HFFc6 (cell line): ENCODE measurements at places on chromosomes 12 and 14. TPM values are rescaled to one million over a fixed set of nuclear protein-coding genes. Genes with fewer than 3 reads are reported as not detected.

- no peaks in the 10 kb centered on the region for H3K36me3 ChIP-seq
- peaks cover 5% of the 10 kb centered on the region for H3K27me3 ChIP-seq
- H3K27ac ChIP-seq = no peak overlapping the region
- no peaks in the 10 kb centered on the region for H3K4me1 ChIP-seq
- H3K4me3 ChIP-seq = no peak overlapping the region
Measured at GRCh38 chr14:94360945-94361565, 27.3 kb downstream of the SERPINA1 start.

DNA sequence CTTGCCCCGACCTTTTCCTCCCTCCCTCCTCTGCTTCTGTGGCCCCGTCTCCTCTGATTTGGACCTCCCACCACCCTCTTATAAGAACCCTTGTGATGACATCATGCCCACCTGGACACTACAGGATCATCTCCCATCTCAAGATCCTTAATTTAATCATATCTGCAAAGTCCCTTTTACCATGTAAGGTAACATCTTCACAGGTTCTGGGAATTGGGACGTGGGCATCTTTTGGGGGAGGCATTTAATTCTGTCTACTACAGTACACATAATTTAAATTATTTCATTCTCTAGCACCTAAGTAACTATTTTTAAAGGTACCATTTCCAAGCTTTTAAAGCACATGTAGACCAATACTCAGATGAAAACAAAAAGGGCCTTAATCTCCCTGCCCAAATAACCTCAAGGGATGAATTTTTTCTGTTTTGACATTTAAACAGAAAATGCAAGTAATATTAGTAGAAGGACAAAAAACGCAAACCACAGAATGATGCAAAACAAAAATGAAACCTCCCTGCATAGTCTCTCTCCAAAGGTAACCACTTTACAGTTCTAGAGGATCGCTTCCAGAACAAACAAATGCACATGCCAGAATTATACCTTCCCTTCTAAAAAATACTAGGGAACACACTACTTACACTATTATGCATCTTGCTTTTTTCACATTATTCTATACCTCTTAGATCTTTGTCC lies 222.1 kb downstream of the AACS start:
- H3K4me3 ChIP-seq = no peak overlapping the region
- no peak for DNase-seq
- no peaks in the 10 kb centered on the region; the same call in 1 of the 2 replicates for H3K36me3 ChIP-seq
- no peaks in the 10 kb centered on the region for H3K4me1 ChIP-seq
- H3K27me3 ChIP-seq = no peaks in the 10 kb centered on the region
- no peak overlapping the region for H3K27ac ChIP-seq

Gene PRH2
- not detected in 3 replicates for total RNA-seq

Gene PARP11
- total RNA-seq = 3.3 and 4.5 TPM in 2 replicates
